Motor neuron (in vitro differentiated cells): ENCODE measurements at places on chromosomes 1 and 21. TPM values are rescaled to one million over a fixed set of nuclear protein-coding genes. Genes with fewer than 3 reads are reported as not detected.

- ATAC-seq, result no peak
These were observed 151.2 kb downstream of the OMA1 start for GRCh38 chr1:58395355-58395754.

DNA sequence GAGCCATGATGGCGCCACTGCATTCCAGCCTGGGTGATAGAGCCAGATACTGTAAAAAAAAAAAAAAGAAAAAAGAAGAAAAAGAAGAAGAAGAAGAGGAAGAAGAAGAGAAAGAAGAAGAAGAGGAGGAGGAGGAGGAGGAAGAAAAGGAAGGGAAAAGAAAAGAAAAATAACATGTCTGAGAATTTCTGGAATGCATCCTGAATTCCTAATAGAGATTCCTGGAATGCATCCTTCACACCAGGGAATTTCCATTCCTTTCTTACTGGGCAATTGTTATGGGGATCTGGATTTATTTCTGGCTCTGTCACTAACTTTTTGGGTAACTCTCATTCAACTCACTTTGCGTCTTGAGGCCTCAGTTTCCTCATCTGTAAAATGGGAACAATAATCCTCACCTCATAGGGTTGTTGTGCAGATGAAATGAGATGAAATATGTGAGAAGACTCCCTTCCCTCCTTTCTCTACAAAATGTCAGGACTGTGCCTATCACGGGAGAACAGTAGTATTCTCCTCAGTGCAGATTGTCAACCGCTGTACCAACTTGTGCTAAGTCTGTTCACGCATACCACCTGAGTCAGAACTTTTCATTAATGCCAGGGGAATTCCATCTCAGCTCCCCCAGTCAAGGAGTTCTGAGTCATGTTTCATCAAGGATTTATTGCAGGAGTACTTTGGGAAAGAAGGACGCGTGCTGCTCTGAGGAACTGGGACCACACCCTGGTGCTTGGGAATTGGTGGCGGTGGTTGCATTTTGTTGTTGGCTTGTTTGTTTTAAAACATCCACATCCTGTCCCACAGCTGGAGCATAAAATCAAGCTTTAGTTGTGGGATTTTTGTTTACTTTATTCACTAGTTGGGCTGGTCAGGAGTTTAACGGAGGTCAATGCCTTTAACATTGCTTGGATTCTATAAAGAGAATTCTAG is 42.4 kb upstream of the ROR1 start:
- no peak for ATAC-seq

PYGO2 gene
- 21.2 and 22.1 TPM in 2 replicates for total RNA-seq

GRCh38 chr1:80044662-80045061 is 1038.1 kb upstream of the ADGRL4 start:
- no peak for ATAC-seq

OR2T2 gene
- total RNA-seq, result 0.42 TPM in 1 of 2 replicates, not detected in the other

- no peak for ATAC-seq
These were observed 94.5 kb downstream of the PTPRU start for GRCh38 chr1:29330856-29331255.

DNA sequence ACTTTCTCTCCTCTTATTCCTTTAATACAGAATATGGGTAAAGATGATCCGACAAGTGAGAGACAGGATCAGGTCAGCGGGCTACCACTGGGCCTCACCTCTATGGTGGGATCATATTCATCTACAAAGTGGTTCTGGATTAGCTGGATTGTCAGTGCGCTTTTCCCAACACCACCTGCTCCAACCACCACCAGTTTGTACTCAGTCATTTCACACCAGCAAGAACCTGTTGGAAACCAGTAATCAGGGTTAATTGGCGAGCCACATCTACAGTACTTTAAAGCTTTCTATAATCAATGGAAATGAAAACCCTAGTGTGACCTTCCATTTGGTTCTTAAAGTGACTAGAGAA is 643 bp downstream of the NRAS start:
- ATAC-seq, result no peak

DNA sequence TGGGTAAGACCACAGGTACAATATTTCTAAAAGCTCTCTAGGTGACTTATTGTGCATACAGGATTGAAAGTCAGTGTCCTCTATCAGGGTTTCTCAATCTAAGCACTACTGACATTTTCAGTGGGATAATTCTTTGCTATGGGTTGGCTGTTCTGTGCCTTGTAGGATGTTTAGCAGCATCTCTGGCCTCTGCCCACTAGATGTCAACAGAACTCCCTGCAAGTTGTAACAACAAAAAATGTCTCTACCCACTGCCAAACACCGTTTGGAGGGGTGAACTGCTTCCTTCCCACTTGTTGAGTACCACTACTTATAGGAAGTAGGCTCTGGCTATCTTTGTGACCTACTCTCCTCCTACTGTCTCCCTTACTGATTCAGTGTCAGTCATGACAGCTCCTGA is 90.1 kb upstream of the ZRANB2 start:
- no peak for ATAC-seq

PYHIN1 gene
- total RNA-seq, result 2.1 and 3.5 TPM in 2 replicates

GRCh38 chr1:43908858-43909257 is 24.7 kb upstream of the ARTN start:
- ATAC-seq, result no peak

- ATAC-seq, result peak; percentile 40
These were observed 182.4 kb downstream of the MIS18A start for GRCh38 chr21:32096411-32096810.

GRCh38 chr1:203239081-203239480 is 9.6 kb upstream of the CHIT1 start:
- ATAC-seq, result no peak

OTUD3 gene
- total RNA-seq, result 12.5 and 13.9 TPM in 2 replicates

SLC25A24 gene
- 25.7 and 25.9 TPM in 2 replicates for total RNA-seq

DNA sequence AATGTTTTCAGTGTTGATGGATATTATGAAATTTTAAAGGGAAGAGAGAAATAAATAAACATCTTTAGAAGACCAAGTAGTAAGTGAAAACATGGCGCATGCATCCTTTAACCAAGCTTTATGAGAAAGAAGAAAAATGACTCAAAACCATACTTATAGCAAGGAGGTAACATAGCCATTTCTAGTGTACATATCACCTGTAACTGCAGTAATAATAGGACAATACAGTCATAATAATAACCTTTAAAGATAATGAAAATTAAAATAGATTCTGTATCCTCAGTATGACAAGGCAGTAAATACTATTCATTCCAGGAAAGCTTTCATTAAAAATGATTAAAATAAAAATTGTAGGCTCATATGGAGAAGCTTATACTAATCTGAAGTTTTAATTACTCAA is 141.2 kb downstream of the COL24A1 start:
- no peak for ATAC-seq
